Mononuclear cell (primary cell): ENCODE measurements at places on chromosomes 7 and 10. TPM values are rescaled to one million over a fixed set of nuclear protein-coding genes. Genes with fewer than 3 reads are reported as not detected.

The SPDYE2 gene
- 0.21 TPM for total RNA-seq

The PAPOLB gene
- total RNA-seq: not detected

The MYL7 gene
- not detected for total RNA-seq

The IFIT1B gene
- total RNA-seq: 0.10 TPM

The TMEM139 gene
- total RNA-seq: 0.10 TPM

The ANKRD30A gene
- total RNA-seq: not detected

The CCDC126 gene
- total RNA-seq: 32.5 TPM

The SDHAF3 gene
- 5.9 TPM for total RNA-seq
